ENCODE measurements at places on chromosomes 12 and 14. TPM values are rescaled to one million over a fixed set of nuclear protein-coding genes. Genes with fewer than 3 reads are reported as not detected.
A peak's percentile ranks its signal among the peaks of the same experiment; 100 is the strongest.

Gene CELA1
- not detected for total RNA-seq

- DNase-seq = no peak
These were observed 399 bp upstream of the WASHC4 start for GRCh38 chr12:105107171-105107493.

- DNase-seq = no peak
These were observed 1.0 kb downstream of the WBP11 start for GRCh38 chr12:14802247-14802646.

Gene MYL2
- not detected for total RNA-seq

Gene SLC25A21
- total RNA-seq = 0.31 TPM

Gene SPIC
- total RNA-seq = not detected

DNA sequence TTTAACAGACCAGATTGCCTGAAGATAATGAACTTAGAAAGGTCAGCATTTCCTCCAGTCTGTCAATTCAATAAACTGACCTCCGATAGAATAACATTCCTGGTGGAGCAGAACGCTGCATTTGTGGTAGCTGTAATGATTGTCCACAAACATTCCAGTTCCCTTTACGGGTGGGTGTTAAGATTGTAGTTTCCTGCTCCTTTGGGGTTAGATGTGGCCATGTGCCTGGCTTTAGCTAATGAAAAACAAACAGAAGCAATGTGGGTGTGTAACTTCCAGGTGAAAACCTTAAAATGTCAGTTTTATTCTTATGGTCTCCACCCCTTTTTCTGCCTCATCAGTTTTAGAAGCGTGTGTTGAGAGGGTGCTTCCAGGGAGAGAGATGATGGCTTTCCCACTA, 217.3 kb upstream of the CRY1 start:
- no peak for DNase-seq

DNA sequence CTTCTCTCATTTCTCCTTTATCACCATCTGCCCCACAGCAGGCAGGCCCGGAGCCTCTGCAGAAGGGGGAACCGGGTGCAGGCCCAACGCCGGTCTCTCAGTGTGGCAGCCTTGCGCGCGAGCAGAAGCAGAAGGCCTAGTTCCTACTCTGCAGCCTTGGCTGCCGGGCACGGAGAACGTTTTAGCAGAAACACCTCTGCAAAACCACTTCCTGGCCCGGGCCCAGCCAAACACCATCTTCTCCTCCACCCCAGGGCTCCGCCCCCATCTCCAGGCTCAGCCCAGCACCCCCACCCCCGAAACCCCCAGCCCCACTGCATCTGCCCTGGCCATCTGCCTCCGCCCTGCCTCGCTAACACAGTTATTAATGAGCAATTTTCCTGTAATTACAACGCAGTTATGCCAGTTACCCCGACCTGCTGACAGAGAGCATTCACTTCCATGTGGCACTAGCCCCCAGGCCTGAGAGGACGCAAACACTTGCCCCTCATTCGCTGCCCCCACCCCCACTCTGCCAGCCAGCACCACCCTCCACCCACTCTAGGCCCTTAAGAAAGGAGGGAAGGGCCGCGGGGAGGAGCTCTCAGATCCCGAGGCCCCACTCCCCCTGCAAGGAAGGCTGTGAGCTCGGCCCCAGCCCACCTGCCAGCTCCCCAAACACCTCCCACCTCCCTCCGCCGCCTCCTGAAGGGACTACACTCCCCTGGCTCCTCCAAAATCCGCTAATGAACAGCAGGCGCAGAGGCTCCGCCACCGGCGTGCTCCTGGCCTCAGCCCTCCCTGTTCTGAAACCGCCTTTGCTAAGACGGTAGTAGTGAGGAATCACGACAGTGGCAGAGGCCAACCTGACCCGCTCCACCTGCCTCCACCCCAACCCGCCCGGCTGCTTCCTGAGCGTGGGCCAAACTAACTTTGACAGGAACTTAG, 44.7 kb upstream of the FBRSL1 start:
- DNase-seq = peak; percentile 66

Gene TSPAN19
- 1.2 TPM for total RNA-seq

GRCh38 chr14:50762931-50763300, 68.0 kb downstream of the NIN start:
- DNase-seq = no peak

Gene POTEM
- not detected for total RNA-seq

DNA sequence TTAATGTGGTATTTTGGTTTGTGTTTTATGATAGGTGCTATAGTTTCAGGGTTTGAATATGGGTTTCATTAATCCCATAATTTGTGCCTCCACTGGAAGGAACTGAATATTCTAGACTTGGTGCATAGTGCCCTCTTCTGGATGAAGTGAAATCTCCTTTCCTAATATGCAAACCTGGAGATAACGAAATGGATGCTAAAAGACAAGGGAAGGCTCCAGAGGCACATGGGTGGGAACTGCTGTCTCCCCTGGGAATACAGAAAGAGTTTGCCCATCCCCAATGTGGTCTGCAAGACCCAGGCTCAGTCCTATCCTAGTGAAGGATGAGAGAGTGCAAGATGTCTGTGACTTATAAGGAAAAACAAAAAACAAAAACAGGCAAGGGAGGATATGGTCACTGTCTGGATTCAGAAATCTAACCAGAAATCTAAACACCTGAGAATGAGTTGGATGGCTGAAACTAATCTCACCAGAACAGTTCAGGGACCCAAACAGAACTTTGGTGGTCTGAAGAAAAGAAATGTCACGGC, 142.3 kb upstream of the TMPO start:
- DNase-seq = no peak

DNA sequence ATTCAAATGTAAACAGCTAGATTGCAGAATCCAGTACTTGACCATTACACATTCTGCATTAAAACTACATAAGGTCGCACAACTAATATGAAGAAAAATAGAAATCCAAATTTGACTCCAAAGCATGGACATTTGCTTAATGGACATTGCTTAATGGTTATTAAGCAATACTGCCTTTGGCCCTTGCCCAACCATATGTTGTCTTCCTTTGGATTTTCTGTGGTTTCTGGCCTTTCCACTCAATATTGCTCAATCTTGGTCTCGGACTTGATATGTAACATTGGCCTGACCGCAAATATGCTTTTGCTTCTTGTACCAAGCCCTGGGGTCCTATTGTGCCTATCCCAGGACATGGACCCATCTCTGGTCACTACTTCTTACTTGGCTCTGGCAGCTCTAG, 67.2 kb downstream of the PTPRR start:
- no peak for DNase-seq

- no peak for DNase-seq
These were observed 97.6 kb upstream of the FOXN3 start for GRCh38 chr14:89514601-89515000.

DNA sequence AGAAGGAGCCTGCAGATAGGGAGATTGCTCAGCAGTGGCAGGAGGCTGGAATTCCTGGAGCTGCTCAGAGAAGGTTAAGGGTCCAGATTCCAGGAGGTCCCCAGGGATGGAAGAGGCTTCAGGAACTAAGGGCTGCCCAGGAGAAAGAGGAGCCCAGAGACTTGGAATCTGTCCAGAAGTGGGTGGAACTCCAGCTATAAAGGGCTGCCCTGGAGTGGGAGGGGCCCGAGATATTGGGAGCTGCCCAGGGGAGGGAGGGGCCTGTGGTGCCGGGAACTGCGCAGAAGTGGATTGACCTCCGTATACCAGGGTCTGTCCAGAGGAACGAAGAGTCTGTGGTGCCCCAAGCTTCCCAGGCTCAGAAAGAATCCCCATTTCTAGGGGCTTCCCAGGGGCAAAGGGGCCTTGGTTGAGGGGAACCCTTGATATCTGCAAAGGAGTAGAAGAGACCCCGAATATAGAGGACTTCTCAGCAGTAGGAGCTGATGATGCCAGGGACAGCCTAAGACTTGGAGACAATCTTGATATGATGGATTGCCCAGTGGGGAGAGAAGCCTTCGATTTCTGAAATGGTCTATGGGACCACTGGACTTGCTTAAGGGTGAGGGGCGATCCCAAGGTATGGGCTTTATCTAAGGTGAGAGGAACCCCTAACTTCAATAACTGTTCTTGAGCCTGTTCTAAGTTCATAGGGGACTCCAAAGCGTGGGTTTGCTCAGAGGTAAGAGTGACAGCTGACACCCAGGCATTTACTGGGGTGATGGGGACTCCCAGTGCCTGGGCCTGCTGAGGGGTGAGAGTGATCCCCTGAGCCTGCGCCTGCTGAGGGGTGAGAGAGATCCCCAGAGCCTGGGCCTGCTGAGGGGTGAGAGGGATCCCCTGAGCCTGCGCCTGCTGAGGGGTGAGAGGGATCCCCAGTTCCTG, 45.0 kb downstream of the FAM186A start:
- DNase-seq = peak; percentile 76

DNA sequence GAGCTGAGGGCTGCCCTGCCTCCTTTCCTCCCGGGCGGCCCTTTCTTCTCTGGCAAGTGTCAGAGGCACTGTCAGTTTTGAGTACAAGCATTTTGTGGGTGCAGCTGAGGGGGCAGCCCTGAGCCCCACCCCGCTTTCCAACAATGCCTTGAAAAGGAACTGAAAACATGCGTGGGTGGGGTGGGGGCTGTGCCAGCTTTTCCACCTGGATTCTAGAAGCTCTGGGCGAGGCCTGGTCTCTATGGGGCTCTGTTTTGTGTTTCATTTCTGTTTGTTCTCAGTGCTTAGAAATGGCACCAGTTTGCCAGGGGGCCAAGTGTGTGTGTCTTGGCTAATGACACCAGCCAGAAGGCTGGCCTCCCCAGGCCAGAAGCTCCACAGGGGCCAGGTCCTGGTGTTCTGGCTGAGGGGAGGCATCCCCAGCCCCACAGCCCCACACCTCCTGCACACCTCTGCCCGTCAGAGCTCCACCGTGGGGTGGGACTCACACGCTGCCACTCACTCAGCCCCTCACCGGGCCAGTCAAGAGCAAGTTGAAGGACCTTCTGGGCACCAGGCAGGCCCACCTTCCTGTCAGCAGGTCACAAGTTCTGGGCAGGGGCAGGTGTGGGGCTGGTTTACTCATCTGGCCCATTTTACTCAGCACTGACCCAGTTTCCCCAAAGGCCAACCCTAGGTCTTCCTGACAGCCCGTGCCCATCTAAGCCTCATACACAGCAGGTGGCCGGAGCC, 155.1 kb downstream of the CALM1 start:
- DNase-seq = no peak

GRCh38 chr12:96445691-96446583, 43.4 kb upstream of the CFAP54 start:
- peak; percentile 35 for DNase-seq

Measured in mucosa of descending colon (tissue), 3 donors.